ENCODE measurements at places on chromosomes 5 and 9.
A peak's percentile ranks its signal among the peaks of the same experiment; 100 is the strongest.

DNA sequence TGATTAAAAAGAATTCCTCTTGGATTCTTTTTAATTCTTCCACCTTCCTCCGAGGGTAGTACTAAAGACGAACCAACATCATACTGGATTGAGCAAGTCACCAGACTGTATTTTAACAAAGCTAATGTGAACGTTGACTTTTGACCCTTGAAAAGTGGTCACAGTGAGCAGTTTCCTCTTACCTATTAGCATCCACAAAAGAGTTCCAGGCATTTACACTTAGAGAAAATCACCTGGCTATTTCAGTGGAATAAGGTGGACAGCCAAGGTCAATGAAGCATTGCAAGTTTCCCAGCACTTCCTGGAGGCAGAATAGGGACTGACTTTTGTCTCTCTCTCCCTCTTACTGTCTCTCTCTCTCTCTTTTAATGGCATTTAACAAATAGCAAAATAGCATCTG lies 145.1 kb upstream of the DAB2 start:
- DNase-seq: no peak

DNA sequence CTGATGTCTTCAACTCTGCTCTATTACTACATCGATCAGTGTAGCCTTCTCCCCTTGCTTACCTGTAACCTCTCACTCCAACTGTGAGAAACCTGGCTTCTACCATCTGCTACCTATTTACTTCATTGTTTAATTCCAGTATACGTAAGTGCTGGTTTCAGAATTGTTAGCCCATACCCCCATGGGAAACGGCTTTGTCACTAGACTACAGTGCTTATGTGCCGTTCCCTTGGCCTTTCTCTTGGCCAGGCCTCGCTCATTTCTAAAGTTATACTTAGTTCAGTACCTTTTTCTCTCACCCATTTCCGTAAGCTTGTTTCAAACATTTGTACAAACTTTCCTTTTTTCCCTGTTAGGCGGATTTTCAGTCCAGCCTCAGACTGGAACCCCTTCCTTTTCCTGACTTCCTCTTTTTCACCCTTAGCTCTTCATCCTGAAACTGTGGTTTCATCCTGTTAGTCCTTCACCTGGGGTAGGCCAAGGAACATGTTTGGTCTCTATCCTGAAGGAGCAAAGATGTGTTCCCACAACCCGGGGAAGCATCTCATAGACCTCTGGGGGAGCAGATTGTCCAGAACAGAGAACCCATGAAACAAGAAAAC lies 21.7 kb downstream of the ALG2 start:
- peak; percentile 36 for DNase-seq

DNA sequence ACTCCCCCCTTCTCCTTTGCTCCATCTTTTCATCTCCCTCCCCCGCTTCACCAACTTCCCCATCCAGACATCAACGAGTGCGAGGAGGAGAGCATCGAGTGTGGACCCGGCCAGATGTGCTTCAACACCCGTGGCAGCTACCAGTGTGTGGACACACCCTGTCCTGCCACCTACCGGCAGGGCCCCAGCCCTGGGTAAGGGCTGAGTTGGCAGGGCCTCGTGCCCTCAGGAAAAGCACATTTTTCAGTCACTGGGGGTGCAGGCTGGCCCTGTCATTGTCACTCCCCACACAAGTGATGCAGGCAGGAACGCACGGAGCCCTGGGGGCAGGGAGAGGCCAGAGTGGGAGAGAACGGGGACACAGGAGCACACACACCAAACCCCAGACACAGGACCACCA lies 12.4 kb upstream of the ASS1 start:
- DNase-seq: no peak

- DNase-seq: no peak
Measured at GRCh38 chr9:131480258-131480657, 22.5 kb upstream of the POMT1 start.

DNA sequence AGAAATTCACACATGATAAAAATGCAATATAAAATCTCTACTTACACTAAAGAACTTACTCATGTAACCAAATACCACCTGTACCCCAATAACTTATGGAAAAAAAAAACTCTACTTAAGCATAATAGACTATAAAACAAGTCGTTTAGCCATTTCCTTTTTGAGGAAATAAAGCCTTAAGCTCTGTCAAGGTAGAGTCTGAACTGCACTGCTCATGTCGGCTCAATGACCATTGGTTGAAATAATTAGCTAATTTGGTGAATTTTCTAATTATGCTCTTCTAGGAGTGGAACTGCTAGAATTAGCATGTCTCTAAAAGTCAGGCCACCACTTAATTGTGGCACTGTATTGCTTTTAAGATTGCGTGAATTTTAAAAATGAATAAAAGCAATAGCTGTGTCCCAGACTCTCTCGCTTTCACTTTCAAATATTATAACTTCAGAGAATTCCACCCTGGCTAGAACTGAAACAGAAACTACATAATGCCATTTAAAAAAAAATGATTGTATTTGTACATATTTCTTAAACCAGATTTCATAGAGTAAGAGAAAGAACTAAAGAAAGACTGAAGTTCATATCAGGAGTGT lies 113.0 kb upstream of the PCA3 start:
- DNase-seq: no peak

DNA sequence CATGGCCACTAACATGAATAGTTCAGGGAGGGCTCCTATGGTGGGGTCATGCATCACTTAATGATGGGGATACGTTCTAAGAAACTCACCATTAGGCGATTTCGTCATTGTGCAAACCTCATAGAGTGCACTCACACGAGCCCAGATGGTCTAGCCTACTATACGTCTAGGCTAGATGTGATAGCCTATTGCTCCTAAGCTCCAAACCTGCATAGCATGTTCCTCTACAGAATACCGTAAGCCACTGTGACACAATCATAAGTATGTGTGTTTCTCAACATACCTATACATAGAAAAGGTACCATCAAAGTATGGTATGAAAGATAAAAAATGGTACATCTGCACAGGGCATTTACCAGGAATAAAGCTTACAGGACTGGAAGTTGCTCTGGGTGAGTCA lies 6.3 kb downstream of the SLIT3 start:
- no peak for DNase-seq

DNA sequence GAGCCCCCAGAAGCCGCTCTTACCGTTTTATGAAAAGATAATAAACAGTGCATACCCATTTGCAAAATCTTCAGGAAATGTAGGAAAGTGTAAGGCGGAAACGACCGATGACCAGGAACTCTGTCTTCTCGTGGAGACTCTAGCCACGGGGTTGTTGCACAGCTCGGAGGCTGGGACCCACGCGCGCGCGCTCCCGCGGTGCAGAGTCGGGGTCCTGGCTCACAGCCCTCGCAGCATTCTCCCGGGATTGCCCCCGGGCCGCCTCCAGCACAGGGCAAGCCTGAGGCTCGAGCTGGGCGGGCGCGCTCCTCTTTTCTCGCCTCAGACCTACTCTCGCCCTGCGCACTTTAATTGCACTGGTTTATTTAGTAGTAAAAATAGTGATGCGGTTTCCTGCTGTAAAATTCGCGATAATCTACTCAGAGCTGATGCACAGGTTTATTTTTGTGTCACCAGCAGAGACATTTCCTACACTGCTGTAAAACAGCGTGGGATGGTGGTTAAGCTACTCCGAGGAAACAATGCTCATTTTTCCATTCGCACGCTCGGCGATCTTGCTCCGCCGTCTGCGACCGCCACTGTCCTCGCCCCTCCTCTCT lies 15.5 kb downstream of the TRIM7 start:
- no peak for DNase-seq

GRCh38 chr9:131346559-131346958 lies 47.3 kb upstream of the PRRC2B start:
- DNase-seq: no peak

- no peak for DNase-seq
Measured at GRCh38 chr5:15645381-15646160, 145.6 kb downstream of the FBXL7 start.

GRCh38 chr5:31120642-31120948 lies 72.9 kb upstream of the CDH6 start:
- no peak for DNase-seq

DNA sequence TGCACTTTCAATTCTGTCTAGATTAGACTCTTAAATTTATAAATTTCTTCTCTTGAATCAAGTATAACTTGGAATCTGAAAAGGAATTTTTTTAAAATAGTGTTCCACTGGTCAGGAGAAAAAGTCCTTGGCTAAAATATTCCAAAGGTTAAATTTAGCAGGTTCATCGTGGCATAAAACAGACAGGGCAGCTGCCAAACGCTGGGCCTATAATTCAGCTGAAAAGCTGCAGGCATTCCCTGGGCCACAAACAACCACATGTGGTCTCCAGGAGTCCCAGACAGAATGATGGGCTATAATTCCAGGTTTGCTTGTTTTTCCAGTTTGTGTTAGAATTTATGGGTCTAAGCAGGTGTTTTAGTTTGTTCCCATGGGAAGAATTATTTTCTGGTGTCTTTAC lies 71.1 kb upstream of the RETREG1 start:
- DNase-seq: no peak

DNA sequence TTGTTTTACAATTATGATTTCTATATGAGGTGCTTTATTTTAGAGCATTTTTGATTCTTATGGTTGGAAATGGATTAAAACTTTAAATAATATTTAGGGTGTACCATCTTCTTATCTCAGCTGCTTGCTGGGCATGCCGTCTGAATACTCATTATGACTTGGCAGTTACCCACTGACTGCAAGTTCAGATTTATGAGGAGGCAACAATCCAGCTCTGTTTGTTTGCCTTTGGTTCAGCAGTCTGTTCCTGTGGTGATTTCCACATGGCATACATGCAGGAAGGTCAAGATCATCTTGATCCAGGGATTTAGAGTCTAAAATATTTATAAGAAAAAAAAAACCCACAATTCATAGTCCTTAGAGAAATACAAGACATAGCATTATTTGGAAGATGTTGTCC lies 1254.5 kb upstream of the NUDT12 start:
- DNase-seq: peak; percentile 13

DNA sequence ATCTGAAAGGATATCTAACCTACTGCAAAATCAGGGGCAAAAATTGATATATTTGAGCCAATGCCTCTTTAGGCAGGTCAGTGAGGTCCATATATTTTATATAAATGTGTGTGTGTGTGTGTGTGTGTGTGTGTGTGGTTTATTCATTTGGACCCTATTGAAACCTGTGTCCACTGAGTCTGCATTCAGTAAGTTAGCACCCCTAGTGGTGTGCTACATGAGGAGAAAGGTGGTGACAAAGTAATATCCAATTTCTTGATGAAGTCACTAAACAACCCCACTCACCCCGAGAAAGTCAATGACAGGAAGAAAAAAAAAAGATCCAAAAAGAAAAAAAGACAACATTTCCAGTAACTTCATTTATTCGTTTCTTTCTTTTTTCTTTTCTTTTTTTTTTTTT lies 4.1 kb downstream of the FBXW11 start:
- no peak for DNase-seq

GRCh38 chr5:61620699-61621182 lies 288.7 kb downstream of the ZSWIM6 start:
- no peak for DNase-seq

GRCh38 chr5:39264528-39264927 lies 45.2 kb upstream of the FYB1 start:
- DNase-seq: no peak

- DNase-seq: no peak
Measured at GRCh38 chr5:119302916-119303897, 52.6 kb upstream of the TNFAIP8 start.

DNA sequence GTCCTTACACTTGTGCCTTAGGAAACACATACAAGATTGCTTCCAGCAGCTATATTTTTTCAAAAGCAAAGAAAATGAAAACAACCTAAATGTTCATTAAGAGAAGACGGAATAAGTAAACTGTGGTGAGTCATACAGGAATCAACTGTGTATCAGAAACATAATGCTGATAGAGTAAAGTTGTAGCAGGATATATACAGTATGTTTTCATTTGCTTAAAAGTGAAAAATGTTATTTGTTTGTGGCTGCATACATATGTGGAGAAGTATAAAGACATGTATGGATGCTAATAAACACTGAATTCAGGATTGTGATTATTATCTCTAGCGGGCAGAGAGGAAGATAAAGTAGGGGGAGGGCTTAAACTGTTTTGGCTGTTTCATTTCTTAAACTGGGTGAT lies 8.3 kb downstream of the DCTN4 start:
- DNase-seq: no peak

- DNase-seq: no peak
Measured at GRCh38 chr9:123933440-123934212, 3.7 kb upstream of the DENND1A start.

DNA sequence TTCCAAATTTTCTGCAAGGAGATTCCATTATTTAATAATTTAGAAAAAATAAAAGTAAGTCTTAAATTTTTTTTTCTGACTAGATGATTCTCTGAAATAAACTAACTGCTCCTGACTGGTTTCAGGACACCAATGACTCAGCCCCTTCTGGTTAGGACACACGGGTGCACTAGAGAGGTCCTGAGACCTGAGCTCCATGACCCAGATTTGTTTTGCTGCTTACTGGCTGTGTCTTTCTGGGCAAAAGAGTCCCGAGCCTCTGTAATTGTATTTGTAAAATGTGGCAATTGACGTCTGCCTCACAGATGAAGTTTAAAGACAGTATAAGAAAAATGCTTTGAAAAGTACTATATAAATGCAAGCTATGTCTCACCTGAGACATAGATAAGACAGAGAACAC lies 89.1 kb downstream of the SLC24A2 start:
- no peak for DNase-seq

- no peak for DNase-seq
Measured at GRCh38 chr5:457195-457961, 14.4 kb downstream of the EXOC3 start.

GRCh38 chr9:117839862-117840261 lies 135.7 kb downstream of the TLR4 start:
- no peak for DNase-seq

DNA sequence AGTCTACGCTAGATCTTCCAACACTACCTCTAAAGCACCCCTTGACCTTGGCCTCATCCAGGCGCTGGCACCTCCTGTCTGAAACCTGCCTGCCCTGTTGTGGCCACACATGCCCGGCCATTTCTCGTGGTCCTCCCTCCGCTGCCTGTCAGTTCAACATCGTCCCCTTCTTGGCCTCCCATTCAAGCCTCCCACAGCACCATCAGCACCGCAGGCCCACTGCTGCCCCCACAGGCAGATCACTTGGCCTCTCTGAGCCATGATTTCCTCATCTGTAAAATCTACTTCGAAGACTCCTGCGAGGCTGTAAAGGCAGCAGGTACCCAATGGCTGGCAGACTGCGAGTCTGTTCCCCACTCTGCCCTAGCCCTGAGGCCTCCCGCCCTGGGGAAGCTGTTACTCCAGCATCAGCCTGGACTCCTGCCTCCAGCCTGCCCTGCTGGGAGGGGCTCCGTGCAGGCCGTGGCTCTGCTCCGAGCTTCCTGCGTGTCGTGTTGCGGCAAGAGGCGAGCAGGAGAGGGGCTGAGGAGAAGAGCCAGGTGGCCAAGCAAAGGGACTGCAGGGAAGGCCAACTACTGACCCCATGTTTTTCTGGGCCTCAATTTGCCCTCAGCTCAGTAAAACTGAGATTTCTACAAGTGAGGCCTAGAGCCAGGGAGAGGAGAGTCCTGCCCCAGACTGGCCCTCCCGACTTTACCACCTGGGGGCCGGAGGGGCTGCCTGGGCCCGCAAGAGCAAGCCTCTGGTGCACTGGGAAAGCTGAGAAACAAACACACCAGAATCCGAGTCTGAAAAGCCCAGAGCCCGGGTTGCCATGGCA lies 70.5 kb upstream of the LRRTM2 start:
- DNase-seq: no peak

All from NCI-H1092 treated with DMSO at 0.1 percent for 48 hours (cell line).